Activated naive CD8-positive, alpha-beta T cell treated with anti-CD3 and anti-CD28 coated beads for 36 hours (primary cell): ENCODE measurements at places on chromosomes 5 and 9. TPM values are rescaled to one million over a fixed set of nuclear protein-coding genes. Genes with fewer than 3 reads are reported as not detected.

DNA sequence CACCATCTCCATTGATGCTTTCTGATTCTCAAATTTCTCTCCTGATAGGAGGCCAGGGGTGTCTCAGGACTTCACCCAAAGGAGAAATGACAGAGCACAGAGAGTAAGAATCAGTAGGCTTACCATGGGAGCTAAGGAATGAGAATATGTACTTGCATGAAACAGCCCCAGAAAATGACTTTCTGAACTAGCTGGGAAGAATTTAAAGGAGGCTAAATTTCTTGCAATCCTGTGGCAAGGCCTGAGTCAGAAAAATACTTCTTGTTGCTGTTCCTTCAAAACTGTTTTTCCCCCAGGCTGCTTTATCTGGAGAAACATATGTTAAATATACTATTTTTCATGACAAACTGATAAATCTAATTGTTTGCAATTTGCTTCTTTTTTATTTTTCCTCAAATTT lies 53.4 kb upstream of the FBXL7 start:
- DNase-seq, result no peak

Gene DNAI1
- total RNA-seq, result not detected

DNA sequence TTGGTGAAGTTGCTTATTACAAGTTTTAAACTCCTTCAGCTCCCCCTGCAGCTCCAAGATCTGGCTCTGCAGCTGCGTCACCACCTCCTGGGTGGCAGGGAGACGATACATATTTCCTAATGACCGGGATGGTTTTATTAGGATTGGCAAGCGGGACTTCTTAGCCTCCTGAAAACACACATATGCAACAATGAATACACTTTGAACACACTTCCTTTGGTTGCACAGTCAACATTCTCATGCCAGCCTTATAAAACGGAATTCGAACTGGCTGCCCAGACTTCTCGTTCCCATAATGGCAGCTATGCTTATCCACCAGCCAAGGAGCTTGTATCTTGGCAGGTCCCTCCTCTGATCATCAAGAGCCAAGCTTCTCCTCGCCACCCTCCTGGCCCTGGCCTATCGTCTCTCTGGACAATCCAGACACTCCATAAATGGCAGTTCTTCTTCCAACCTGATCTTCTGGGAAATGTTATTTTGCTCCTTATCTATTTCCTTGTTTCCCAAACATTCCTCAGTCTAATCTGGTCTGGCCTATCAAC lies 131.9 kb downstream of the CDK5RAP2 start:
- DNase-seq, result no peak

Gene HAVCR2
- 25.2 TPM for total RNA-seq

Gene LCNL1
- not detected for total RNA-seq

DNA sequence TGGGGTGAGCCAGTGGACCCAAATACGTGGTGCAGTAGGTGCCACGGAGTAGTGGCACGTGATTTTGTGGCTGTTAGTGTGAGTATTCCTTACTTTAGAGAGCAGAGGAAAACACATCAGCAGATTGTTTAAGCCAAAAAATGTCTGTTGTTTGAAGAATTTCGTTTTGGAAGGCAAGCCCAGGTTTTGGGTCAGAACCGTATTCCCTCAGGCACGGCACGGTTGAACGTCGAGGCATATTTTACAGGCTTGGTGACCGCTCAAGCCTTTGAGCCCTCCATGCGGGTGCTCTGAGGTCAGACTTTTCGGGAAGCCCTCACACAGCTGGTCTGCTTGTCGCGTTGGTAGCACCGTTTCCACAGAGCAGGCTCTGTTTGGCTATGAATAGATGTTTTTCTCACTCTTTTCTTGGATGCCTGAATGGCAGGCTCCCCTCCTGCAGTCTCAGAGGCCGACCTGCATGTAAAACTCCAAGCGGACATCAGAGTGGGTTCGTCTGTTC lies 27.2 kb downstream of the NEK6 start:
- DNase-seq, result no peak

Gene FGD3
- 41.5 TPM for total RNA-seq

DNA sequence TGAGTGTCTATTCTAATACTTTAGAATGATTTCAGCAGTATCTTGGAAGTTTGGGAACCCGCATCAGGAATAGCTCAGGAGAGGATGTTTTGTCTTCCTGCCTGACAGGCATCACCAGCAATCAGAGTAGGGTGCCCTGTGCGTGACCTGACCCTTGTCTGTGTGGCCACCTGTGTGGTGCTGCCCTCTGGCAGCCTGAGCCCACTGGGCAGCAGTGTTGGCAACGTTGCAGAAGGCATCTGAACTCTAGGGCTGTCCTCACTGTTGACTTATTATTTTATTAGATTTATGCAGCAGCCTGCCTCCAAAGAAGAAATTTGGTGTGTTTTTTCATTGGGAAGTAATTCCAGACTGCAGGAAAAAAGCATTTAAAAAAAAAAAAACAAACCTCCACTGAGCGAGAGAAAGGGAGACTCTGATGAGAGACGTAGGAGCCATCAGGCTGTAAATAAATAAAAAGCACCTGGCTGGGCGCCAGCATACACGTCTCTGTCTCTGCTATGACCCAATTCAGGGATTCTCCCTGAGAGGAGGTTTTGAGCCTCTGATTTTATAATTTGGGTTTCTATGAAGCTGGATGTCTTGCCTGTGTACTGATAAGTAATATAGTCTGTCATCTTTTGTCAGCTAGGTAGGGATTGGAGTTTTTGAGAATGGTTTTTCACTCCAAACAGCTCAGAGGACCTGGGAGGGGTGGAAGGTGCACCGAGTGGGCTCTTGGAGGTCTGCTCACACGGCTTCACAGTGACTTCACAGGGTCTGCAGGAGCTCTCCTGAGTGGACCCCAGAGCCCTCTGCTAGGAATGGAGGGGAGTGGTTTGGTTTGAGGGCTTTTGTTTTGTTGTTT lies 49.0 kb downstream of the FAM78A start:
- no peak for DNase-seq

- no peak for DNase-seq
These were observed 52.1 kb upstream of the EXOC3 start for GRCh38 chr5:390623-391491.

DNA sequence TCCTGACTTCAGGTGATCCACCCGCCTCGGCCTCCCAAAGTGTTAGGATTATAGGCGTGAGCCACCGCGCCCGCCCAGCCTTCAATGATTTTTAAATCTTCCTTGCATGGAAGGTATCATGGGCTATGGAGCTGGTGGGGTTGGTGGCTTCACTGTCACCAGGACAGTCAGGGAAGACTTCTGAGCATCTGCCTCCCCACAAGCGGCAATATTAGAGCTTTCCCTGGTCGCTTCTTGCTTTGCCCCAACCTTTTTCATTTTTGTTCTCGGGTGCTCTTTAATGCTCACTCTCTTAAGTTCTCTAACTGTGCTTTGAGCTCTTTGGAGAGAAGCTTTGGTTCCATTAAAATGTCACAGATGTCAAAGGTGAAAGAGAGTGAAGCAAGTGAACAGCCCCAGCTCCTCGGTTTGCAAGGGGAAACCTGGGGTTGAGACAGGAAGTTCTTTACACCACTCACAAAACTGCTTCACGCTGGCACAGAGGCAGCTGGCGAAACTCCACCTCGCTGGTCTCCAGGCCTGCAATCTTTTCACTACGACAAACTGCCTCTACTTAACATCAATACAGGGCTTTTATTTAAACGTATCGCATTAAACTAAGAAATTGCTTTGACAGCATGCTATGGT lies 142.5 kb upstream of the RETREG1 start:
- peak; percentile 8 for DNase-seq

- DNase-seq, result no peak
These were observed 81.4 kb downstream of the SPATA31C2 start for GRCh38 chr9:88056876-88057275.

Gene NR2F1-AS1
- not detected for total RNA-seq

DNA sequence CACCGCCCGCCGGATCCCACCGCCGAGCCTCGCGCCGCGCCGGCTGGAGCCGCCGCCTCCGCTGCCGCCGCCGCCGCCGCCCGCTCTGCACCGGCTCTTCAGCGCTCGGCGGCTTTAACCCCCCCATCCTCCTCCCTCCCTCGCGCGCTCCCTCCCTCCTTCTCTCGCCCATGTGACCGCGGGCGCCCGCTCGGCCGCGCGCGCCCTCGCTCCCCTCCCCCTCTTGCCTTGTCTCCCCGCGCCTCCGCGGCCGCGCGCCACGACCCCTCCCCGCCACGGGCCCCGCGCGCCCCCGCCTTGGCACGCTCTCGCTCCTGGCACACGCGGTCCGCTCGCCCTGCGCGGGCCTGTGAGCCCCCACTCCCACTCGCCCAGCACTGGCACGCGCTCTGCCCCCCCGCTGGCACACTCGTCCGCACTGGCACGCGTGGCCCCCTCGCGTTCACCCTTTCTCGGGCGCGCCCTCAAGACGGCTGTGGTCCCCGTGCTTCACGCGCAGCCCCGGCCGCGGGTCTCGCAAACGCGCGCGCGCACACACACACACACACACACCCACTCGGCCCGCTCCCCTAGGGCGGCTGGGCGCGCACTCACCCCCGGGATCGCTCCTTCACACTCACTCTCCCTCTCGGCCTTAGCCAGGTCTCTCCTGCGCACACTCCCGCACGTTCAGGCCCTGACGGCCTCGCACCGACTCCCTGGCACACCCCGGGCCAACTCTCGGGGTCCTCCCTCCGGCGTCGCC lies at the start of gene CNTFR:
Gene CNTFR, minus strand, starts transcription at position 89 of the 745 bp plus-strand sequence. CDS start 20,743 bp downstream, outside the sequence.
- peak; percentile 40 for DNase-seq

- DNase-seq, result no peak
These were observed 136.0 kb downstream of the SCAMP1 start for GRCh38 chr5:78496373-78496772.

DNA sequence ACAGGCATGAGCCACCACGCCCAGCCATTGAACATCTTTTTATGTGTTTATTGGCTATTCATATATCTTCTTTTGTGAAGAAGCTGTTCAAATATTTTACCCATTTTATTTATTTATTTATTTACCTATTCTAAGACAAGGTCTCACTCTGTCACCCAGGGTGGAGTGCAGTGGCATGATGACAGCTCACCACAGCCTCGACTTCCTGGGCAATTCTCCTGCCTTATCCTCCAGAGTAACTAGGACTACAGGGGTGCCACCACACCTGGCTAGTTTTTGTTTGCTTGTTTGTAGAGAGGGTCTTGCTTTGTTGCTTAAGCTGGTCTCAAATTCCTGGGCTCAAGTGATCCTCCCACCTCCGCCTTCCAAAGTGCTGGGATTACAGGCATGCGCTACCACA lies 33.5 kb downstream of the NAIF1 start:
- no peak for DNase-seq

DNA sequence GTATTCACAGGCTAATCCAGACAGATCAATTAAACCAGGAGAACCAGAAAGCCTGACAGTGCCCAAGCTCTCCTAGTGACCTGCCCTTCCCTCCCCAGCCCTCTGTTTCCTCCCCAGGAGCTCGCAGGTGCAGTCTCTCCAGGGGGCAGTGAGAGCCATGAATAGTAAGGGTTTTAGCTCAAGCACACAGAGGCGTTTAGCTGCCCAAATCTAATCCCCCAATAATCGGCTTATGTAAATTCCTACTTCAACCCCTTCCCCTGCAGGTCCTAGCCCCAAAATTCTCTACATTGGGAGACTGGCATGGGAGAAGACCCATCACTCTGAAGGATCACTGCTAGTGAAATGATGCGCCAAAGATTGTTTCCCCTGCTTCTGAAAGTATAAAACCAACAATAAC lies 10.5 kb upstream of the TAL2 start:
- DNase-seq, result no peak

DNA sequence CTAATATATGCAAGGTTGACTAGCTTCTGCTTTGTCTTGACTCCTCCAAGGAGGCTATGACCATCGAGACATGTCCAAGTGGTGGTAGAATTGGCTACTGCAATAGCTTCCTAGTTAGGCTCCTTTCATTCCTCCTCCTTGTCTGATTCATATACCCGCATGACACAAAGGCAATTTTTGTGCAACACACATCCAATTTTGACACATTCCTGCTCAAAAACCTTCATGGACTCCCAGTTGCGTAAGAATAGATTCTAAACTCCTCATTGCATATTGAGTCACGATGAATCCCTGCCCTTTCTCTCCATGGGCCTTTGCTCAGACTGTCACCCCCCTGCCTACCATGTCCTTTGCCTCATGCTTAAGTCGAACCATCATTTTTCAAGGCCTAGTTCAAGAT lies 344.5 kb downstream of the ACTL7B start:
- no peak for DNase-seq

Gene FBP1
- total RNA-seq, result 0.82 TPM

GRCh38 chr5:116013207-116013785 lies 19.0 kb upstream of the ARL14EPL start:
- DNase-seq, result no peak

Gene JAKMIP2
- 0.58 TPM for total RNA-seq

Gene KLF4
- 0.50 TPM for total RNA-seq

Gene FAM193B
- 52.9 TPM for total RNA-seq

- DNase-seq, result no peak
These were observed 9.7 kb downstream of the RASA1 start for GRCh38 chr5:87277279-87277835.

DNA sequence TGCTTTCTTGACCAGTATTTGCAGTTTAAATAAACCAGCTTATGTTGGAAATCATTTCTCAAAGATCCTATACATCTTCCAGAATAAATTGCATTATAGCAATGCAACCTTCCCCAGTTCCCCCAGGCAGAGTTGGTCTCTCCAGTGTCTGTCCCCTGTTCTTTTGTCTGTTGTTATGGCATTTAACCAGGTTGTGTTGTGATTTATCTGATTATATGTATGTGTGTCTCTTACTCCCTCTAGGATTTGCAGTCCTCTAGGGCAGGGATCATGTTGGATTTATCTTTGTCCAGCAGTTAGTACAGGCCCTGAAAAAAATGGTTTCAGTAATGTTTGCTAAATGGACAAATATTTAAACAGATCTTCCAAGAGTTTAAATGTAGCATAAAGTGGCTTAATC lies 17.3 kb downstream of the GARNL3 start:
- DNase-seq, result no peak

Gene PRR16
- total RNA-seq, result not detected

- no peak for DNase-seq
These were observed 20.2 kb downstream of the TLE1 start for GRCh38 chr9:81669041-81669651.

DNA sequence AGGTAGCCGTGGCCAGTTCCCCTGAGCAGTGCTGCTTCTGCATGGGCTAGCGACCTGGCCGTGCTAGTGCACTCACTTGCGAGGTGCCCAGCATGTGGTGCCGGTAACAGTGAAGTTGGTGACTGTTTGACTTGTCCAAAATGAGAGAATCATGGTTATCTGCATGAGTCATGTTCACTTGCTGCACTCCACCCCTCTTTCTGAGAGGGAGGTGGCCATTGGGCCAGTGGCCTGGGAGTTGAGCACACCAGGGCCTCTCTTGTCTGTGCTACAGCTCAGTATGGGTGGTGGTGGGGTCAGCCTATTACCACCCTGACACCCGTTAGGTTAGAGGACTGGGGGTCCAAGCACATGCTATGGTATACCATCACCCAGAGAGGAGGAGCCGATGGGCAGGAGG lies 55.4 kb upstream of the GARNL3 start:
- no peak for DNase-seq

GRCh38 chr9:135592331-135592590 lies 30.7 kb downstream of the PAEP start:
- DNase-seq, result no peak

- no peak for DNase-seq
These were observed 300.8 kb downstream of the CDH9 start for GRCh38 chr5:26737348-26738265.

GRCh38 chr5:170809551-170809950 lies 26.0 kb downstream of the GABRP start:
- DNase-seq, result no peak

GRCh38 chr9:115395511-115396021 lies 277.6 kb upstream of the TNC start:
- no peak for DNase-seq

- no peak for DNase-seq
These were observed 597.6 kb downstream of the RAB3C start for GRCh38 chr5:59180515-59180914.
